ENCODE measurements at places on chromosomes 7 and 10. TPM values are rescaled to one million over a fixed set of nuclear protein-coding genes. Genes with fewer than 3 reads are reported as not detected.

Gene LLCFC1
- polyA plus RNA-seq = not detected

Gene WNT2
- polyA plus RNA-seq = not detected

DNA sequence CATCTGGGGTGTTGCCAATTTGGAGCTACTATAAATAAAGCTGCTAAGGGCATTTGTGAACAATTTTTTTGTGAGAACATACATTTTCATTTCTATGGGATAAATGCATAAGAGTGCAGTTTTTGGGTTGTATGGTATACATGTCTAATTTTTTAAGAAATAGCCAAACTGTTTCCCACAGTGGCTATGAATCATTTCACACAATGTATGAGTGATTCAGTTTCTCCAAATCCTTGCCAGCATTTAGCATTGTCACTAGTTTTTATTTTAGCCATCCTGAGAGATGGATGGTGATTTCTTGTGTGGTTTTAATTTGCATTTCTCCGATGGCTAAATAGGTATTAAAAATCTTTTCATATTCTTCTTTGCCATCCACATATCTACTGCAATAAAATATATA, 105.3 kb downstream of the AMPH start:
- no peaks in the 10 kb centered on the region for H3K36me3 ChIP-seq
- no peak overlapping the region for H3K4me3 ChIP-seq
- no peaks in the 10 kb centered on the region for H3K27me3 ChIP-seq
- H3K27ac ChIP-seq = no peak overlapping the region

Gene ITGA8
- not detected for polyA plus RNA-seq

DNA sequence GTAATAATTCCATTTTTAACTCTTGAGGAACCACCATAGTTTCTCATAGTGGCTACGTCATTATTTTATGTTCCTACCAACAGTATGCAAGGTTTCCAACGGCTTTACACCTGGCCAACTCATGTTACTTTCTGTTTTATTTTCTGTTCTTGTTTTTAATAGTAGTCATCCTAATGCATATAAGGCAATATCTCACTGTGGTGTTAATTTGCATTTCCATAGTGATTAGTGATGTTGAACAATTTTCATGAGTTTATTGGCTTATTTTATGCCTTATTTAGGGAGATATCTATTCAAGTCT, 465.5 kb upstream of the KLF6 start:
- H3K27me3 ChIP-seq = no peaks in the 10 kb centered on the region
- H3K27ac ChIP-seq = no peak overlapping the region
- no peak overlapping the region for H3K4me3 ChIP-seq
- H3K4me1 ChIP-seq = no peaks in the 10 kb centered on the region

Gene FAM241B
- not detected for polyA plus RNA-seq

Gene DIP2C
- 0.04 TPM for polyA plus RNA-seq

Gene PAPOLB
- polyA plus RNA-seq = not detected

GRCh38 chr7:101945034-101945758, 127.8 kb downstream of the CUX1 start:
- H3K36me3 ChIP-seq = no peaks in the 10 kb centered on the region
- no peak for DNase-seq
- no peaks in the 10 kb centered on the region for H3K27me3 ChIP-seq
- H3K4me3 ChIP-seq = no peak overlapping the region
- H3K27ac ChIP-seq = no peak overlapping the region
- no peaks in the 10 kb centered on the region for H3K4me1 ChIP-seq

Gene CHCHD1
- polyA plus RNA-seq = 12.9 TPM

Gene SNCG
- not detected for polyA plus RNA-seq

Gene MCM10
- not detected for polyA plus RNA-seq

GRCh38 chr10:3803295-3803926, 18.4 kb upstream of the KLF6 start:
- DNase-seq = peak; percentile 75
- H3K36me3 ChIP-seq = no peaks in the 10 kb centered on the region
- no peaks in the 10 kb centered on the region for H3K27me3 ChIP-seq
- peaks cover 55% of the 10 kb centered on the region for H3K4me1 ChIP-seq
- no peak overlapping the region for H3K4me3 ChIP-seq

DNA sequence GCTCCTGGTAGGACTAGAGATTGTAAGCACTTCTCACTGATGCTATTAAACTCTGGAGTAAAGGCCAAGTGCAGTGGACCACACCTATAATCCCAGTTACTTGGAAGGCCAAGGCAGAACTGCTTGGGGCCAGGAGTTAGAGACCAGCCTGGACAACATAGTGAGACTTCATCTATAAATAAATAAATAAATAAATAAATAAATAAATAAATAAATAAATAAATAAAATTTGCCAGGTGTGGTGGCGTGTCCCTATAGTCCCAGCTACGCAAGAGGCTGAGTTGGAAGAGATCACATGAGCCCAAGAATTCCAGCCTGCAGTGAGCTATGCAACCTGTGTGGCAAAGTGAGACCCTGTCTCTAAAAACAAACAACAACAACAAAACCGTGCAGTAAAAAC, 1475.7 kb downstream of the REEP3 start:
- no peaks in the 10 kb centered on the region for H3K27me3 ChIP-seq
- H3K36me3 ChIP-seq = no peaks in the 10 kb centered on the region
- H3K4me1 ChIP-seq = no peaks in the 10 kb centered on the region
- H3K27ac ChIP-seq = no peak overlapping the region

Gene NXPH1
- not detected for polyA plus RNA-seq

GRCh38 chr10:71661060-71661622, 58.4 kb downstream of the C10orf105 start:
- no peaks in the 10 kb centered on the region for H3K36me3 ChIP-seq
- H3K27me3 ChIP-seq = no peaks in the 10 kb centered on the region
- H3K4me1 ChIP-seq = peaks cover 5% of the 10 kb centered on the region
- H3K4me3 ChIP-seq = no peak overlapping the region

Gene LOXL4
- 0.05 TPM for polyA plus RNA-seq

GRCh38 chr7:80974396-80975358, 55.8 kb upstream of the SEMA3C start:
- no peak for DNase-seq
- H3K36me3 ChIP-seq = no peaks in the 10 kb centered on the region
- H3K4me3 ChIP-seq = no peak overlapping the region
- no peak overlapping the region for H3K27ac ChIP-seq

DNA sequence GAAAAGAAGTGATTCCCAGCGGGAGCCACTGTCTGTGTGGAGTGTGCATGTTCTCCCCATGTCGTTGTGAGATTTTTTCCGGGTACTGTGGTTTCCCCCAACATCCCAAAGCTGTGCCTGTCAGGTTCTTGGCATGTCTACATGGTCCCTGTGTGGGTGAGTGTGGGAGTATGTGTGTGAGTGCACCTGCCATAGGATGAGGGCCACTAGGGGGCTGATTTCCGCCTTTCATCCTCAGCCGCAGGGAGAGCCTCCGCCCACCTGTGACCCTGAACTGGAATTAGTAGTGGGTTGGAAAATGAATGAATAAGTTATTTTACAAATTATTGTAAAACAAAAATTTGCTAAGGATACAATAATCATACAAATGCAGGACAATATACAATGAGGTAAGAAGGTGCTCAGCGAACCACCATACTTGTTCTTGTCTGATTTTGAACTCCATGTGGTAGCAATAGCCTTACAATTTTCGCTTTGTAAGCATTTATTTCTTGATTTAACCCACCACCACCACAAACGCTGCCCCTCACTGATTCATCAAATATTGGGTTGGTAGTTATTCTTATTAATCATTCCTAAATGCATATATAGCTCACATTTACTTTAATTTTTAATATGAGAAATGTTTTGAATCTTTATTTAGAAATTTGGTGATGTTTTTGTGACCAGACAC, 641.2 kb upstream of the VSTM2A start:
- H3K27me3 ChIP-seq = no peaks in the 10 kb centered on the region
- no peaks in the 10 kb centered on the region for H3K36me3 ChIP-seq
- no peak for DNase-seq

GRCh38 chr7:17493446-17493845, 195.0 kb downstream of the AHR start:
- H3K27ac ChIP-seq = no peak overlapping the region
- peaks cover 8% of the 10 kb centered on the region for H3K4me1 ChIP-seq

DNA sequence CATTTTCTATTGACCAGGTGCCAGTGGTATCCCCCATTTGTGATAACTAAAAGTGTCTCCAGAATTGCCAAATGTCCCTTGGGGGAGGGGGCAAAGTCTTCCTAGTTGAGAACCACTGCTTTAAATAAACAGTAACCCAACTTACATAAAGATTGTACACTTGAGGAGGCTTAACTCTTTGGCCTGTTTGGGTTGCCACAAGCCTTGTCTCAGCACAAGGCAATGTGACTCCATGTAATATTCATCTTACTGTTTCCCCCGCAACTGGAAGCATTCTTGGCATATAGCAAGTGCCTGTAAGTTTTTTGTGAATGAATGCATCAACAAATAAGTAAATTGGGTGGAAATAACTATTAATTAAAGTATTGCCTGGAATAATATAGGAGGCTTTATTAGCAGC, 108.3 kb downstream of the ANK3 start:
- no peak overlapping the region for H3K27ac ChIP-seq
- no peaks in the 10 kb centered on the region for H3K36me3 ChIP-seq
- H3K4me1 ChIP-seq = peaks cover 5% of the 10 kb centered on the region
- H3K4me3 ChIP-seq = no peak overlapping the region
- H3K27me3 ChIP-seq = no peaks in the 10 kb centered on the region

DNA sequence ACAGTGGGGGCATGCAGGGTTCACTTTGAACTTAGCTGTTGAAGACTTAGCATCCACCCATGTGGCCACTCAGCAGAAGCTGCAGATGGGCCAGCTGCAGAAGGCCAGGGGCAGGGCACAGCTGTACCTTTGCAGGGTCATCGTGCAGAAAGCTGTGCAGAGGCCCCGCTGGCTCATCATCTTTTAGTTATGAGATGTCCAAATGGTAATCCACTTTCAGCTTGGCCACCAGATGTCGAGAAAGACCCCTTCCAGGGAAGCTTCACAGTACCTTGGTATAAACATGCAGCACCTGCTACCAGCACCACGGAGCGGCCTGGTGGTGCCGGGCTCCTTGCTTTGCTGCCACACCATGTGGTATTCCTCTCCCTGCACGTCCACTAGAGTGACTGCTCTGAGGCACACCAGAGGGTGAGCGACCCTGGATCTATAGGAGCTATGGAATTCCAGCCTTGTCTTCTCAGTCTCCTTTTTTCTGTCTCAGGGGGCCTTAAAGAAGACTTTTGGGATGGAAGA, 74.2 kb upstream of the LAMB4 start:
- no peaks in the 10 kb centered on the region for H3K36me3 ChIP-seq
- no peak for DNase-seq
- no peaks in the 10 kb centered on the region for H3K4me1 ChIP-seq
- no peak overlapping the region for H3K27ac ChIP-seq

- peak overlapping the region; percentile 29 for H3K27ac ChIP-seq
- no peak overlapping the region for H3K4me3 ChIP-seq
- peaks cover 43% of the 10 kb centered on the region for H3K4me1 ChIP-seq
- no peaks in the 10 kb centered on the region for H3K27me3 ChIP-seq
- H3K36me3 ChIP-seq = no peaks in the 10 kb centered on the region
Measured at GRCh38 chr7:77524731-77525130, 12.4 kb upstream of the PTPN12 start.

- peaks cover 5% of the 10 kb centered on the region for H3K4me1 ChIP-seq
- no peak overlapping the region for H3K4me3 ChIP-seq
- no peak for DNase-seq
Measured at GRCh38 chr10:11116361-11116760, 98.7 kb downstream of the CELF2 start.

GRCh38 chr7:40329601-40330153, 194.9 kb downstream of the SUGCT start:
- DNase-seq = peak; percentile 39
- H3K36me3 ChIP-seq = no peaks in the 10 kb centered on the region
- no peaks in the 10 kb centered on the region for H3K27me3 ChIP-seq
- H3K27ac ChIP-seq = no peak overlapping the region

DNA sequence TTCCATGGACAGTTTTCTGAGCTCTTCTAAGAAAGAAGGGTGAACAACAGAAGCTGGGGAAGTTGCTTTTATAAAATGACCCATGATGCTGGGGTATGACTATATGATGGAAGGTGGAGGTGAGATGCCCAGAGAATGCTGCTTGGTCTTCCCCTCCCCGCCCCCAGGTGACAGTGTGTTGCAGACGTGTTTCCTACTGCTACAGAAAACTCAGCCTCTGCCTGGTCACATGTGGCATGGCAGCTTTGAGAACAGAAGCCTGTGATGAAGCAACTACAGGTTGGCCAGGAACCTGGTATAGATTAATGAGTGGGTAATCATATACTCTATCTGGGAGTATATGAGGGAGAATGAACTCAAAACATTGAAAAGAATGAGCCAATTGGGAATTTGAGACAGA, 67.1 kb downstream of the MTURN start:
- H3K27ac ChIP-seq = no peak overlapping the region
- no peak for DNase-seq

- no peak overlapping the region for H3K4me3 ChIP-seq
- H3K27ac ChIP-seq = no peak overlapping the region
- H3K36me3 ChIP-seq = no peaks in the 10 kb centered on the region
- DNase-seq = no peak
- peaks cover 92% of the 10 kb centered on the region for H3K27me3 ChIP-seq
Measured at GRCh38 chr7:155807789-155808548, 4.3 kb downstream of the SHH start.

DNA sequence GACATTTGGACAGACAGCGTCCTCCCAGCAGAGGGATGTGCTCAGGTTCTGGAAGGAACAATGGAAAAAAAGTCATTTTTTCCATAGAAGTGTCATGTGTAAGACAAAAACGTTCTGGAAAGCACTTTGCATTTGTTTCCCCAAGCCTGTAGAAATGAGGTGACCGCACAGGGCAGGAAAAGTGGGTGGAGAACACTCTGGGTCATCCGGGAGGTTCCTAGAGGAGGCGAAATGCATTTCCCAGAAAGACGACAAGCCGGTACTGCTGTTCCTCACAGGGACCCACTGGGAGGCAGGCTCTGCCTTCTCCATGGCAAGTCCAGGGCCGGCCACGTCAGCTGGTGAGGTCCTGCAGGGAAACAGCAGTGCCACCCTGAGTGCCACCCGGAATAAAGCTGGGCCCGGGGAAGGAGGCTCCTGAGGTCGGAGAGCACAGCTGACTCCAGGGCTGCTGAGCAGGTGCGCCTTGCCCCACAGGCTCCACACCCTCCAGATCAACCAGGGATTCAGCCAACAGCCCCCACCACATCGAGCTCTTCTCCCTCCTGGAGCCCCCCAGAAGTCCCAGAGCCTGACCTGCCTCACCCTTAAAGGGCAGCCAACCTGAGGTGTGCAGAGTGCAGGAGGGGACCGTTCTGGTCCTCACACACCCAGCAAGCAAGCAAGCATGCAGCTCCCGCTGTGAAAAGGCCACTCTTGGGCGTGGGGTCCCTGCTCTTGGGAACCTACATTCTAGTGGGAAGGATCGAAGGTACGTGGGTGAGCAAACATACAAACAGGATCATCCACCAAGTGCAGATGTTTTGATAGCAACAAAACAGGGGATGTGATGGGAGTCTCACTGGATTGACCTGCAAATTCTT, 28.8 kb upstream of the INPP5A start:
- no peaks in the 10 kb centered on the region for H3K27me3 ChIP-seq
- H3K4me3 ChIP-seq = no peak overlapping the region
- no peak for DNase-seq
- H3K27ac ChIP-seq = no peak overlapping the region

Measured in CD14-positive monocyte (primary cell).